ENCODE measurements at places on chromosomes 1 and 21.

DNA sequence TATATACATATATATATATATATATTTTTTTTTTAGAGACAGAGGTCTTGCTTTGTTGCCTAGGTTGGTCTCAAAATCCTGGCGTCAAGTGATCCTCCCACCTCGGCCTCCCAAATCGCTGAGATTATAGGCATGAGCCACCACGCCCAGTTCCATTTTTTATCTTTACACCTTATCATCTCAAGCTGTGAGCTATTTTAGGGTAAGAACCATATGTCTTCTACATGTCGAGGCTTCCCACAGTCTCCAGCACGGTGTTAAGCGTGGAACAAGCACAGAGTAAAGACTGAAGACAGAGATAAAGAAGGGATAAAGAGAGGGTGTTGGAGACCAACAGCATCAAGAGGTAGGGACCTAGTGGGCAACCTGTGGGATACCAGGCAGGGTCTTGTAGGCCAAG is 14.2 kb downstream of the ARHGEF2 start:
- no peak for DNase-seq

- no peak for DNase-seq
Measured at GRCh38 chr21:33539616-33540015, 2.3 kb downstream of the GART start.

DNA sequence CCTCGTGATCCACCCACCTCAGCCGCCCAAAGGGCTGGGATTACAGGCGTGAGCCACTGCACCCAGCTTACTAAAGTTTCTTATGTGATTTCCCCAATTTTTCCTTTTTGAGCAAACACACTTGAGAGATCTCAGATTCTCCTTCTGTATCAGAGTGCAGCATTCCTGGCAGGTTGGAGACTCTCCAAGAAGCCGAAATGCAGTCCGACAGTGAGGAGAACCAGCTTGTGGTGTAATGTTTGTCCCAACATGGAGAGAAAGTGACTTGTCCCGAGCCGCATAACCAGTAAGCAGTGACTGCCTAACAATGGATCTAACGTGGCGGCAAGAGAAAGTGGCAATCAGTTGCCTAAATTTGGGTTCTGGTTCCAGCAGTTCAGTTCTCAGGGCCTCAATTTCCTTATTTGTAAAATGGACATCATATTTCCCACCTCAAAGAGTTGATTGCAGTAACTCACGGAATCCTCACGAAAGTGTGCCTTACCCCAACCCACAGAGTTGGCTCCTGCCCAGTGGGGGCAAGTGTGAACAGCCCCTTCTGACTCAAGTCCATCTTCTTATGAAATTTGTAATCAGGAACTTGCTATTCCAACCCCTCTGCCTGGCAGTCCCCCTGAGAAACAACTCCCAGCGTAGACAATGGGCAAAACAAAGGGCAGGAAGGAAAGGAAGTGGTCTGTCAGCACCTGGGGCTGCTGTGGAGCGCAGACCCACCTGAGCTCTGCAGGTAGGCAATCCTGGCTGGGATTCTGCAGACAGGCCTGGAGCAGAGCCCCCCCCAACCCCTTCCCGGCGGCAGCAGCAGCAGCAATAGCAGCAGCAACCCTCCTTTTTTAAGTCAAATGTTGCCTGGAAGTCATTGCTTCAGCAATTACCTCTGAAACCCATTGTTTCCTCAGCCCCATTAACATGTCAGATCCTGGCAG is 223.6 kb upstream of the POU3F1 start:
- DNase-seq = no peak

- no peak for DNase-seq
Measured at GRCh38 chr1:60936163-60936562, 146.2 kb upstream of the NFIA start.

GRCh38 chr1:209854196-209854595 is 26.4 kb downstream of the UTP25 start:
- no peak for DNase-seq

DNA sequence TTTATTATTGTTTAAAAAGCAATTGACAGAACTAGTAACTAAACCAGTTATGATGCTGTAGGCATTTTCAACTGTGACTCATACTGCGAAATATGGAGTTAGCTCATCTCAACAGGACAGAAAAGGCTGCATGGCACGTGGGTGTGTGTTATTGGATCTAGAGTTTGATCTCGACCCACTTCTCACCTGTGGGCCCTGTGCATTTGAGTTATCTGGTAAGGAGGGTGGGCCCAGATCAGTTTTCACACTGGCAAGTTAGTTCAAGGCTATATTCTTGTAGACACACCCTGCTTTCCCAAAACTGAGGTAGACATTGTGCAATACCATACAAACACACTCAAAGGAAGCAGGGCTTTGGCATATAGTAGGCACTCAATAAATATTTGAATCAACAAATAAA is 71.3 kb upstream of the PRDX6 start:
- DNase-seq = no peak

GRCh38 chr1:80445033-80445432 is 1355.7 kb upstream of the ADGRL2 start:
- DNase-seq = no peak

DNA sequence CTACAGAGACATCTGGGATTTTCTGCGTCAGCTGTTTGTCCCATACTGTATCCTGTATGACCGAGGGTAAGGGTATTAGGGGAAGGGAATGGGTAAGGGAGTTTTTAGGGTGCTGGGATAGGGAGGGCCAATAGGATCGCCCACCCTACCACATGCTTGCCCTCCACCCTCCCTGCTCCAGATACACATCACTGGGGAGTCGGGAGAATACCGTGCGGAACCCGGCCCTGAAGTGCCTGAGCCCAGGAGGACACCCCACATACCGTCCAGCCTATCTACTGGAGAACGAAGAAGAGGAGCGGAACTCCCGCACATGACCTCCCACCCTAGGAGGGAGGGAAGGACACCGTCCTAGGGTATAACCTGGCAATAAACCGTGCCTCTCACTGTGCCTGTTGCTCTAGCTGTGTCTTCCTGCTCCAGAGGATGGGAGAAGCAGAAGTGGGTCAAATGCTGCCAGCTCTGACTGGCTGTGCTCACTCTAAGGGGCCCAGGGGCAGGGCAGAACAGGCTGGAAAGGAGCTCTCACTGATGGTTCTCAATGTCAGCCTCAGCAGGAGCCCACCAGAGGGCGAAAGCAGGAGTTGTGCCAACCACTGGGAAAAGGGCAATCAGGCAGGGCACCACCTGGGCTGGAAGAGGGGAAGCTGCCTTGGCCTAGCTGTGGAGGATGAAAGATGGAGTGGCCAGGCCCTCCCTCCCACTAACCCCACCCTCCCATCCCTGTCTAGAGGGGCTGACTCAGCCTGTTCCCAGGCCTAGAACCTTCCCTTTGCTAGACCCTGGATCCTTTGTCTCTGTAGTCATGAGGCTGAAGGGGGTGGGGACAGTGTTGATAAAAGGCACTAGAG is 440 bp upstream of the LENEP start:
- DNase-seq = no peak

DNA sequence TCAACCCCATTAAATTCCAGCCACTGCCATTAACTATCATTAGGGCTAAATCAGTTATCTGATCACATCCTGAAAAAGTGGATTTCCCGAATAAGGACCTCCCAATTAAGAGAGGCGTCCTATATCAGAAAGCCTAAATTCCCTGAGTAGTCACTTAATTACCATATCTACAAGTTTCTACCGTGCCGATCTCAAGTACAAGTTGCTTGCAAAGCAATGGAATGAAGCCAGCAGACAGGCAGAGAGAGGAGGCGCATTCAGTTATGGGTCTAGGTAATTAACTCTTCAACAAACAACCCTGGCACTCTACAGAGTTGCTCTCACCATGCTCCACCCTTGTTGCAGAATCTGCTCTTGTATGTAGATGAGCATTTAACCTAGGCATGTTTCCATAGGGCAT is 494.6 kb upstream of the RUNX1 start:
- DNase-seq = no peak

DNA sequence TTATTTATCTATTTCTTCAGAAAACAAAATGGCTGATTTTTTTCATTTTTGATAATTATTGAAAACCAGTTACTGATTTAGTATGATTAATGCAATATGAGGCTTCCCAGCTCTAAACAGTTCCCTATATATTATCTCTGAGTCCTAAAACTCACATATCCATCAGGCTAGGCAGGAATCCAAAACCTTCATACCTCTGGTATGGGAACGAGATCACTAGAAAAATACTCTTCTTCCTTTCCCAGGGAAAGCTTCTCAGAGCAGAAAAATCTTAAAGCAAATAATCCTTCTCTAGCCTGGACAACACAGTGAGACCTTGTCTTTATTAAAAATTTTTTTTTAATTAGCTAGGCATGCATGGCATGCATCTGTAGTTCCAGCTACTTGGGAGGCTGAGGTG is 42.5 kb downstream of the KDM5B start:
- DNase-seq = no peak

GRCh38 chr1:44297695-44298400 is 57.2 kb downstream of the ERI3 start:
- DNase-seq = no peak

- DNase-seq = no peak
Measured at GRCh38 chr1:65717815-65718454, 74.8 kb upstream of the PDE4B start.

DNA sequence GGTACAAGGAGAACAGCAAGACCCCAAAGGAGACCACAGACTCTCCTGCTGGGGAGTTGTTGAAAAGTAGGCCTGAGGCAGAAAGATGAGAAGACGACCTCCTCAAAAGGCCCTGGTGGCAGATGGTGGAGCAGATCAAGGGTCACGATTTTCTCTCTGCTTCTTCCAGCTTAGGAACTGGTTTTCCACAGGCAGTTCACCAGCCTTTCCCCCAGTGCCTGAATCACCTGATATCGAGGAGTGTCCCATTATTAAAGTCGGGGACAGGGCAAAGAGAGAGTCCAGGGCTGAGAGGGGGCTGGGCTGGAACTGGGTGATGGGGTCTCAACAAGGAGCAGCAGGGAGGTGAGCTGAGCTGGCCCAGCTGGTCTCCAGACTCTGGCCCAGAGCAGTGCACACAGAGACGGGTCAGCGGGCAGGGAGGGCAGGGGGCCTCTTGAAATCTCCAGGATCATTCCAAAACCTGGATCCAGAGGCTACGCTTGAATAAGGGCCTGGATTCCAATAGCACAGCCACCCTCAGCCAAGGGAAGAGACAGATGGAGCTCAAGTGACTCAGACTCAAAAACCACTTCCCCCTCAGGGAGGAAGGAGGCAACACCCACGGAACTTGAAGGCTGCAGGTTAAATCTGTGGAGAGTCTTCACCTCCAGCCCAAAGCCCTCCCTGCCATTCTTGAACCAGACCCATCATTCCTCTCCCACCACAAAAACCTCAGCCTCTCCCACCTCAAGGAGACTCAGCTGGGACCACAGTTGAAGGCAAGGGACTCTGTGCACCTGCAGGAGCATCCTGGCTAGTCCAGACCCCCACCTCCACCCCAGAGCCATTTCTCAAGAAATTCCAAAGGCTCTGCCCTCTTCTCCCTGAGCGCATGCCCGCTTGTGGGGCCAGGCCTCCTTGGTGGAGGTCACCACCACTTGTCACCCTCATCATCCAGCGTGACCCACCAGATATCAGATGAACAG is at the start of gene S100A5:
Gene S100A5, minus strand, starts transcription at position 541 of the 968 bp plus-strand sequence. CDS start 743 bp downstream, outside the sequence.
- DNase-seq = peak; percentile 46

DNA sequence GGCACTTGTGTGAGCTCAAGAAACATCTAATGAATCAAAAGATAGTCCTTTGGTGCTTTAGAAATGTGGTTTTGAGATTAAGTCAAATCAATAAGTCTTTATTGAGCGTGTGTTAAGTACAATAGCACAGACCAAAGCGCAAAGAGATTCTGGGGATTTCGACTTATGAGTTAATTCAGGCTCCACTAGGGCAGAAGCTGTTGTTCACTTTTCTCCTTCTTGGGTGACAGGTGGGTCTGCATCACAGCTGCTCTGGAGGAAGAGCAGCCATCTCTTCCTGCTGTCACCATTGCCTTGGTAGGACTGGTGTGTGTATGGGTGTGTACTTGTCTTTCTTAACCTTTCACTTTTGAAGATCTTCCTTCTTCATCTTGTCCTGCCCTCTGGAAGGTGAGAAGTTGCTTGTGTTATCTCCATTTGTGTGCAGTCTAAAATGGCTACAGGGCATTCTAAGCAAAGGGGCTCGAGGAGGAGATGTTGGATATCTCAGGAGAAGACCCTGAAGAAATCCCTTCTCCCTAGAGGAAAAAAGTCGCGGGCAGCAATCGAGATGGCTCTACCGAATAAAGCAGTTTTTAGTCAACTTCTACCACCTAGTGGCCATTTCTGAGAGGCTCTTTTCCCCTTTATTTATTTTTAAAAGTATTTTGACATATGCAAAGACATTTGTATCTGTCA is 22.9 kb upstream of the DISC1 start:
- no peak for DNase-seq

DNA sequence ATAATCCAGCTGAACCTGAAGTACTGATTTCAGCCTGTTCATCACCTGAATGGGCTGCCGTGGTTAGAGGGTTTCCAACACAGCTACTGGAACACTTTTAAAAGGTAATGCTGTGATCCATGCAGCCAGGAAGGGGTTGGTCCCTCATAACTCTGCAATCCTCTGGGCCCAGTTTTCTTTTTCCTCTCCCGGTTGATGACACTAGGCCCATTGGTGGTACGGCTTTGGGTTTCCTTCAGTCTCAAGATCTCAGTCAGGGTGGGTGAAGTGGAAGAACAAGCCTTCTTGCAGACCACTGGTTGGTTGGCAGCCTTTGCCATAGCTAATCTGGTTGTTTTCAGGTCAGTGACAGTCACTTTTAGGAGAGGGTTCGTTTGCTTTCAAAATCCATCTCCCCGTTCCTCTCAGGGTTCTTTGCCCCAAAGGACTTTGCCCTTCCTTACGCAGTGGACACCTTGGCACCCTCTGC is 502 bp upstream of the SLC35A3 start:
- DNase-seq = no peak

DNA sequence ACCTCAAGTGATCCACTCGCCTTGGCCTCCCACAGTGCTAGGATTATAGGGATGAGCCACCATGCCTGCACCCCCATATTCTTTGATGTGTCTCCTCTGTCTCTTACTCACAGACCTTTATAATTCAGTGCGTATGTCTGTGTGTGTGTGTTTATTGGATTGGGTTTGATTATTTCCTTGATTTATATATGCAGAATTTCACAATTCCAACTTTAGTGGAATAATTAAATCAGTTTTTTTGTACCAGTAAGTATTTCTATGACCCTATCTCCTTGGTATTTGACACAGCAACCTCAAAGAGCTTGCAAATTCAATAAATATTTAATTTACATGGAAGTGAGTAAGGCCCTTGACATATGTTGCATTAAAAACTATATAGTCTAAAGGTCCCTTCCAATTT is 333.9 kb upstream of the ADAMTS5 start:
- DNase-seq = no peak

- DNase-seq = no peak
Measured at GRCh38 chr1:200686620-200687019, 16.9 kb upstream of the DDX59 start.

- no peak for DNase-seq
Measured at GRCh38 chr1:180003026-180003695, 48.6 kb downstream of the CEP350 start.

GRCh38 chr1:34054920-34055319 is 110.1 kb downstream of the CSMD2 start:
- DNase-seq = no peak
